ENCODE measurements at places on chromosomes 2 and 18. TPM values are rescaled to one million over a fixed set of nuclear protein-coding genes. Genes with fewer than 3 reads are reported as not detected.
A peak's percentile ranks its signal among the peaks of the same experiment; 100 is the strongest.

GRCh38 chr2:11681722-11682589 is 12.0 kb upstream of the NTSR2 start:
- peaks cover 2% of the 10 kb centered on the region for H3K4me1 ChIP-seq
- DNase-seq, result peak; percentile 73
- peaks cover 17% of the 10 kb centered on the region for H3K27me3 ChIP-seq
- no peaks in the 10 kb centered on the region for H3K36me3 ChIP-seq

ZBTB7C gene
- total RNA-seq, result not detected

GRCh38 chr2:127674241-127675209 is 805 bp downstream of the LIMS2 start:
- H3K4me1 ChIP-seq, result peaks cover 6% of the 10 kb centered on the region
- H3K27ac ChIP-seq, result no peak overlapping the region
- no peaks in the 10 kb centered on the region for H3K36me3 ChIP-seq

GRCh38 chr2:3728104-3729054 is 25.0 kb downstream of the DCDC2C start:
- no peak overlapping the region for H3K4me3 ChIP-seq
- no peaks in the 10 kb centered on the region for H3K4me1 ChIP-seq
- H3K27ac ChIP-seq, result no peak overlapping the region
- no peaks in the 10 kb centered on the region for H3K36me3 ChIP-seq
- DNase-seq, result no peak

- H3K27ac ChIP-seq, result no peak overlapping the region
- no peaks in the 10 kb centered on the region for H3K27me3 ChIP-seq
- no peak overlapping the region for H3K4me3 ChIP-seq
- DNase-seq, result no peak
- no peaks in the 10 kb centered on the region for H3K36me3 ChIP-seq
Observed at GRCh38 chr2:179104736-179105135, 54.8 kb upstream of the CCDC141 start.

GRCh38 chr18:46346213-46346612 is 242.0 kb downstream of the HAUS1 start:
- H3K27ac ChIP-seq, result no peak overlapping the region
- H3K4me3 ChIP-seq, result no peak overlapping the region
- H3K36me3 ChIP-seq, result no peaks in the 10 kb centered on the region
- H3K27me3 ChIP-seq, result no peaks in the 10 kb centered on the region
- peaks cover 19% of the 10 kb centered on the region for H3K4me1 ChIP-seq

- peaks cover 33% of the 10 kb centered on the region for H3K4me1 ChIP-seq
- peak; percentile 59 for DNase-seq
- peak overlapping the region; percentile 32 for H3K4me3 ChIP-seq
- peaks cover 9% of the 10 kb centered on the region for H3K36me3 ChIP-seq
- H3K27ac ChIP-seq, result peak overlapping the region; percentile 92
Observed at GRCh38 chr2:25453199-25453905, 111.6 kb upstream of the DNMT3A start.
